ENCODE measurements at places on chromosomes 4 and X. TPM values are rescaled to one million over a fixed set of nuclear protein-coding genes. Genes with fewer than 3 reads are reported as not detected.

GRCh38 chr4:47654972-47655693, 170.1 kb downstream of the ATP10D start:
- no peak for DNase-seq

PPAT gene
- 15.2 TPM for polyA plus RNA-seq

DNA sequence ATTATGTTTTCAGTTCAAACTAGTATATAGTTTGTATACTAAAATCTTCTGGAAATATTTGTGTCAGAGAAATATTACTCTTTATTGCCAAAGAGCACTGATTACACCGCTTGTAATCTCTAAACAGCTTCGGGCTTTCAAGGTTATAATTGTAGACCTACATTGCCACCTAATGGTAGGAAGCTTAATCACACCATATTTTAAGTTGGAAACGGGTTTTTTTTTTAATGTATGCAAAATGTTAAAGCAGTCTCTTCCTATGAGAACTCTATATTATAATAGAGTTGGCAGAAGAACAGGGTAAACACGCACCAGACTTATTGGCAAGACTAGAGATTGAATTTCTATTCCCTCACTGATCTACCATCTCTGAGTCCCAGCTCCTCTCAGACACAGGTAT, 19.5 kb upstream of the NFXL1 start:
- DNase-seq: no peak

GRCh38 chrX:40086569-40087335, 11.0 kb downstream of the BCOR start:
- DNase-seq: no peak

DNA sequence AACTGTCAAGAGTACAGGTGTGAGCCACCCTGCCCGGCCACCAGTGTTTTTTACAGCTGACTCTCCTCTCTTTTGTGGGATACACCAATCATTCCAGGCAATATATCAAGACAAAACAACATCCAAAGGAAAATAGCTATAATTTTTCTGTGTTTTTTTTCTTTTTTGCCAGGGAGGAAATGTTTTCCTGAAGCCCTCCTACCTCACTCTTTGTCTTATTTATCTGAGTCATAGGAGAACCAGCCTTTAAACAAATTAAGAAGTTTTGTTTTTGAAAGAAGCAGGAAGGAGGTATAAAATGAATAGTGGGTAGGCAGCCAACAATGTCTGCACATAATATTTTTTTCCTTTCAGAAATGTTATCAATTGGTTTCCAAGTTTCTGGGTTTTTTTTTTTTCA, 493.9 kb downstream of the CCSER1 start:
- DNase-seq: no peak

DNA sequence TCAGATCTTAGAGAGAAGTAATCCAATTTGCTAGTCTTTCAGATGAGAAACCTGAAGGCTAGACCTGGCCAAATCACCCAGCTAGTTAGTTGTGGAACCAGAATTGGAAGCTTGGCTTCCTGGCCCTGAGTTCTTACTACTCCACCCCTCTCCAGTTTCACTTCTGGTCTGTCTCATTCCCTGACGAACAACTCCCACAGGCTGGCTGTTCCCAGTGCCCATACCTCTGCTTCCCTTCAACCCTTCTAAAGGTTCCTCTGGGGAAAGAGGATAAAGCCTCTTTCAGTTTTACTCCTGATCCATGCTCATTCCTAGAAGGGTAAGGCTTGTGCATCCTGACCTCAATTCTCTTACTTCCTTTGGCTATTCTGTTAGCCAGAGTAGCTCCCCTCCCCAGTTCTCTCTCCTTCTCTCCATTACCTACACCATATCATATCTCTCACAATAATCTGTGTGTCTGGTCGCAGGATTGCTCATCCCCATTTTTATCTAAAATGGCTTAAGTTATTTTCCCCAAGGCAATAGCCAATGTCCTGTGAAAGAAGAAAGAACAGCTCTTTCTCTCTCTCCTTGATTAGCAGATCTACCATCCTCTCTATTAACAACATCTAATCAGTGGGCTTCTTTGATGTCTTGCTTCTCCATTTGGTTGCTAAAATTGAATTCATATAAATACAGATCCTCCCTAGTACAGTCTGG, 155.0 kb upstream of the MAOA start:
- no peak for DNase-seq

DNA sequence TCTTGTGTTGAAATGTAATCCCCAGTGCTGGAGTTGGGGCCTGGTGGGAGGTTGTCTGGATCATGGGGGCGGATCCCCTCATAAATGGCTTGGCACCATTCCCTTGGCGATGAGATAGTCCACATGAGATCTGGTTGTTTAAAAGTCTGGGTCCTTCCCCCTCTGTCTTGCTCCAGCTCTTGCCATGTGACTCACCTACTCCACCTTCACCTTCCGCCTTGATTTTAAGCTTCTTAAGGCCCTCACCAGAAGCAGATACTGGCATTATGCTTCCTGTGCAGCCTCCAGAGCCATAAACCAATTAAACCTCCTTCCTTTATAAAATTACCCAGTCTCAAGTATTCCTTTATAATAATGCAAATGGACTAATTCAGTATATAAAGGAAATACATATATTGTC, 111.5 kb downstream of the NR3C2 start:
- no peak for DNase-seq

- DNase-seq: no peak
These were observed 86.3 kb downstream of the RTL9 start for GRCh38 chrX:110444996-110445395.

DNA sequence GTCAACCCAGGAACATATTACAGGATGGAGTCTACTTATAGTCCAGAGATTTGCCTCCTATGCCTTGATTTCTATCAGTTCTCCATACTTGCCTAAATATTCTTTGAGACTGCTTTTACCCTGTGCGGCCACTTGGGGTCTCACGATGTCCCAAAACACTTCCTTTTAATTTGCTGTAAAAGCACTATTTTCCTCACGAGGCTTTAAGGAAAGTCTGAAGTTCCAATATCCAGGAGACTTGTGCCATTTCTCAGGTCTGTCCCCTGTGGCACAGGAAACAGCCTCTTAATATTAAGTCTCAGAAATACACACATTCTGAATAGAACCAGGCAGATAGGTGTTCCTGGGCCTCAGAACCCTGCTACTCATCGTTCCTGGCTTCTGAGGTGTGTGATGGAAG, 142.9 kb downstream of the TMEM164 start:
- DNase-seq: peak; percentile 14

AMER1 gene
- 0.02 TPM for polyA plus RNA-seq

- no peak for DNase-seq
These were observed 31.9 kb downstream of the TRAPPC11 start for GRCh38 chr4:183691006-183691405.

- no peak for DNase-seq
These were observed 2.0 kb downstream of the TRAPPC2 start for GRCh38 chrX:13732246-13733067.

DNA sequence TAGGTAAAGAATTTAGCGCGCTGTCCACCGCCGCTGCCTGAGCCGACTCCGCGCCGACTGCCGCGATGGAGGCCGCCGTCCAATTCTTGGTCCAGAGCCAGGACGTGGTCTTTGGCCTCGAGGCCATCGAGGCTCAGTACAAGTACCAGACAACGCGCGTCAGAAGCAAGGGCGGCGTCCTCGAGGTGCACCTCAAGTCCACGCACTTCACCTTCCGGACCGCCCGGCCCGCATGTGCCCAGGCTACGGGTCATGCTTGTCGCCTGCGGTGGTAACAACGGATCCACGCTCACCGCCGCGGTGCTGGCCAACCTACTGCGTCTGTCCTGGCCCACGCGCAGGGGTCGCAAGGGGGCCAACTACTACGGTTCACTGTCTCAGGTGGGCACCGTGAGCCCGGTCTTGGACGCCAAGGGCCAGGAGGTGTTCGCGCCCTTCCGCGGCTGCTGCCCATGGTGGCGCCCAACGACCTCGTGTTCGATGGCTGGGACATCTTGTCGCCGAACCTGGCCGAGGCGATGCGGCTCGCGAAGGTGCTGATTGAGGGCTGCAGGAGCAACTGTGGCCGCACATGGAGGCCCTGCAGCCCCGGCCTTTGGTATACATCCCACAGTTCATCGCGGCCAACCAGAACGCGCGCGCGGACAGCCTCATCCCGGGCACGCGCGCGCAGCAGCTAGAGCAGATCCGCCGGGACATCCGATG, 128.0 kb downstream of the ANAPC4 start:
- no peak for DNase-seq

TMEM150C gene
- 0.25 TPM for polyA plus RNA-seq

DNA sequence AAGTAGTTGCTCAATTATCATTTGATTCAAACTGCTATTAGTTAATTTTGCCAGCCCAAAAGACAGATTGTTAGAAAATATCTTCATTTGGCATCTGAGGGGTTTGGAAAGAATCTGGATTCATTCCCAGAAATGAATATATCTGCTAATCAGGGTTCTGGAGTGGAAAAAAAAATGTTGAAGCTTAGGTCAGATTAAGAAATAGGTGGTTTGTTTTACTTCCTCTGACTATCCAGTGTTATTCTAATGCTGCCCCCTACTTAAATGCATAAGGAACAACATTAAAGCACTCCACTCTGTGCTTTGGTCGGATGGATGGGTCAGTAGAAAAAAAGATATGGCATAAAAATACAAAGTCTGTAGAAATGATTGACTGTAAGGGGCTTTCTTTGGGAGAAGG, 89.0 kb downstream of the LUZP4 start:
- DNase-seq: no peak

DNA sequence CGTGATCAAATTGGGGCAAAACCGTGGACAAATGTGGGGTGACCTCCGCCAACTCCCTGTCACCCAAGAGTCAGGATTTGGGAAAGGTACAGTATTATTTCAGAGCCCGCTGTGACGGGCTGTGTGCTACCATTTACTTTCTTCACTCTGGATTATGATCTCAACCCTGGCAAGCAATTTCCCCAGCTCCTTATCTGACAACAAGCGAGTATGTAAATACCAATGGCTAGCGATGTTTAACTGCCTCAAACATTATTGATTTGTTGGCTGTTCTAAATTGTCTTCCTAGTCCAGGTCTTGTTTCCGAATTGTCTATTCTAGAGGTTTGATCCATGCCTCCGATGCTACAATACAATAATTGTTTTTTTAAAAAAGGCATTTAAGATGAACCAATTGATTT, 17.7 kb upstream of the PITX2 start:
- no peak for DNase-seq

DNA sequence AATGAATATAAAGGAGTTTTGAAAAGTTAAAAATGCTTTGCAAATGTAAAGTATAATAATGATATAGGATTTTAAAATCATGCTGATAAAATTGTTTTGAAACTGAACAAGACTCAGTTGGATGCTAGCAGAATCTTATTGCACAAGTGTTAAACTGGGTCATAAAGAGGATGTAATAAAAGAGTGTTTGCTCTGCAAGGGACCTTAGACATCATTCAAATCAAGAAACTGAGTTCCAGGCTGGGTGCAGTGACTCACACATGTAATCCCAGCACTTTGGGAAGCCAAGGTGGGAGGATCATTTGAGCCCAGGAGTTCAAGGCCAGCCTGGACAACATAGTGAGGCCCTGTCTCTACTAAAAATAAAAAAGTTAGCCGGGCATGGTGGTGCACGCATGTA, 27.5 kb upstream of the DUSP21 start:
- no peak for DNase-seq

GRCh38 chr4:94635177-94635576, 122.6 kb upstream of the BMPR1B start:
- no peak for DNase-seq

STS gene
- 0.56 TPM for polyA plus RNA-seq

DNA sequence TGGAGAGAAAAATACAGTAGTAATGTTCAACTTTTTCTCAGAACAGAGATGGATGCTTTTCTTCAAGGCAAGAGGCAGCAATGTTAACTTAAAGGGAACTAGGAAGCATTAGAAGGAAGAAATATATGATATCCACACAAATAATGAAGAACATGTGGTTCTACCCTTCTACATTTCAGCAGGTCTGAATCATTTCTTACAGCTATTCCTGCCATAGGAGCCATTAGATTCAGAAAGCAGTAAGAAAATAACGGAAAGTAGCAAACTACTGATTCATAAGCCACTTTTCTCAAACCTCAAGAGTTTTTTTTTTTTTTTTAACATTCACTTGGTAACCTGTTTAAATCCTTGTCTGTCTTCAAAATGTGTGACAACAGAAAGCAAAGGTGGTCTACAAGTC, 1251.6 kb upstream of the AGA start:
- no peak for DNase-seq

DNA sequence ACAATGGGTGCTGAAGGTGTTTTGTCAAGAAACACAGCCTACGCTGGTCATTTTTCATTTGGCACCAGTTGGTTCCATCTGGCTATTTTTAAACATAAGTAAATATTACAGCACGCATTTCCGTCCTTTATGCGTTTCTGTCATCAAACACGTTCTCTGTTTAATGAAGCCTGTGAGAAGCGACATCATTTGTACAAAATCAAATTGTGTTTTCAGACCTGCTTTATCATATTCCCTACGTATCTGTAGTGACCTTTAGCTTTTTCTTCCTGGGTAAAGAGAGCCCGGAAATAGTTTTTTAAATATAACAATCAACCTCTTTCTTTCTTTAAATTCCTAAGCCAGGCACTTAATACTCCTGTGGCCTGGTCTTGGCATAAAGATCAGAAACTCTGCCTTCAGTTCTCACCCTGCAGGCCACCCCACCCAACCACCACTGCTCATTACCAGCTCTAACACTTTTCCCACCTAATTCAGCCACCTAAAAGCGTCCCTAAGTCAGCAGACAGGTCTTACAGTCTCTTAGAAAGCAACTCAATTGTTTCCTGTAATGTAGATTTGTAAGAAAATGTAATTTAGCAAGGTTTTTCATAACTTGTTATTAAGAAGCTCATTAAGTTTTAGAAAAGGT, 30.4 kb downstream of the ACSL1 start:
- no peak for DNase-seq

GRCh38 chr4:98068495-98068894, 74.8 kb downstream of the STPG2 start:
- DNase-seq: no peak

CCKAR gene
- not detected for polyA plus RNA-seq

CXXC4 gene
- polyA plus RNA-seq: not detected

Data from naive thymus-derived CD8-positive, alpha-beta T cell (primary cell).